ENCODE measurements at places on chromosomes 2 and 18.

GRCh38 chr2:241002275-241003046, 4.0 kb downstream of the SNED1 start:
- no peaks in the 10 kb centered on the region for H3K4me1 ChIP-seq
- H3K4me3 ChIP-seq, result no peak overlapping the region
- H3K36me3 ChIP-seq, result peaks cover 16% of the 10 kb centered on the region
- H3K27me3 ChIP-seq, result no peaks in the 10 kb centered on the region
- H3K27ac ChIP-seq, result no peak overlapping the region

GRCh38 chr2:138782383-138782782, 2.2 kb upstream of the NXPH2 start:
- no peak overlapping the region for H3K27ac ChIP-seq
- DNase-seq, result no peak
- no peak overlapping the region for H3K4me3 ChIP-seq

DNA sequence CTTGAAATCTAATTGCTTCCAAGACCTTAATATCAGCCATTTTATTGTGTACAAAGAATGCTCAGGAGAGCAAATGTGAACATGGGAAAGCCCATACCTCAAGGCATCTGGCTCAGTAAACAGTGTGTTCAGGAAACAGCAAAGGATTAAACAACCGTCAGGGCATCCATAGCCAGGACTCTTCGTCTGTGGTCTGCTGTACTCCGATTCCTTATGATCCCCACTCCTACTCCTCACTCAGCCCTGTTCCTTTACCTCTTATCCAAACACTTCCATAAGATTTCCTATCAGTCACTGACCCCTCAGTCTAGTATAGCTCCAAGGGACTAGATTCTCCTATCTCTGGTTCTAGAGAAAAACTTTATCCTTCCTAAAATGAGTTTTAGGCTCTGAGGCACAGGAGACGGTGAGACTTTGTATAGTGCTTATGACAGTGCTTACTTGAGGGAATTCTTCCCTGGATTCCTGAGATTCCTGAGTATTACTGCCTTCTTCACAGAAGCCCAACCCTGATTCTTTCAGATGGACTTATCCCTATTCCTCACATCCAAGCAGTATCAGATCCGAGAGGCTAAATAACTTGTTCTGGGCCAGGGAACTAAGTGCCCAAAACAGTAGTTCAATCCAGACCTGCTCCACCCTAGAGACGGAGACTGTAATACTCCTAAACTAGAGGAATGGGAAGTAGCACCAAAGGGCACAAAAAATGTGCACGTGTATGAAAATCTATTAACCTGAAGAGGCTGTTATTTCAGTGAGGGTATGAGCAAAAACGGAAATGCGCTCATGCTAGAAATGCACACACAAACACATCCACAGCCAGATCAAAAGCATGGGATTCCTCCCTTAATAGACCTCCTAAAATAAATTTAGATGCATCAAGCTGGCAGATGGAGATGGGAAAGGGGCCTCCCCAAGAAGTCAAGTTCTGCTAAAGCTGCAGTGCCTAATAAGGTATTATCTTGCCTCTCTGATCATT, 42.1 kb upstream of the SIGLEC15 start:
- no peaks in the 10 kb centered on the region for H3K36me3 ChIP-seq
- no peak overlapping the region for H3K4me3 ChIP-seq
- H3K4me1 ChIP-seq, result peaks cover 6% of the 10 kb centered on the region
- DNase-seq, result no peak
- no peak overlapping the region for H3K27ac ChIP-seq
- no peaks in the 10 kb centered on the region for H3K27me3 ChIP-seq

GRCh38 chr2:111049792-111050640, 70.7 kb upstream of the BCL2L11 start:
- H3K4me3 ChIP-seq, result no peak overlapping the region
- no peaks in the 10 kb centered on the region for H3K36me3 ChIP-seq
- no peaks in the 10 kb centered on the region for H3K4me1 ChIP-seq

Data from tibial artery (tissue), 4 donors.